ENCODE measurements at places on chromosomes 2 and 18.

- no peak for DNase-seq
Observed at GRCh38 chr2:127694986-127695385, 6.3 kb upstream of the SFT2D3 start.

- DNase-seq, result no peak
Observed at GRCh38 chr18:44452346-44452745, 228.3 kb upstream of the SETBP1 start.

DNA sequence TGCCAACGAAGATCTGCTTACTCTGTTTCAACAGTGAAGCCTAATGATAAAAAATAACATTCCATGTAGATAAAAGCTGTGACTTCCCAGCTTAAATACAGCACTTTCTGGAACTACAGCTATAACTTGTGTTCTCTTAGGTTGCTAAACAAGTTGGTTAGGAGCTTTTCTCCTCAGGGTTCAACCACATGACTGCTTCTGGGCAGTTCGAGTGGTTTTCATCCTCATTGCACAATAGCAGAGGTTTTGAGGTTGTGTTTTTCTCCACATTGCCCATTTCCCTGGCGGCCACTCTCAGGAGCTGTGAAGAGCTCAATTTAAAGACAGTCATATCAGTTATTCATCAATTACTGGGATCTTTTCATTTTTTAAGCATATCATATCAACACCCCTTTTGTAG lies 102.2 kb upstream of the CYP1B1 start:
- no peak for DNase-seq

GRCh38 chr2:25772078-25772477 lies 98.7 kb upstream of the DTNB start:
- DNase-seq, result no peak

DNA sequence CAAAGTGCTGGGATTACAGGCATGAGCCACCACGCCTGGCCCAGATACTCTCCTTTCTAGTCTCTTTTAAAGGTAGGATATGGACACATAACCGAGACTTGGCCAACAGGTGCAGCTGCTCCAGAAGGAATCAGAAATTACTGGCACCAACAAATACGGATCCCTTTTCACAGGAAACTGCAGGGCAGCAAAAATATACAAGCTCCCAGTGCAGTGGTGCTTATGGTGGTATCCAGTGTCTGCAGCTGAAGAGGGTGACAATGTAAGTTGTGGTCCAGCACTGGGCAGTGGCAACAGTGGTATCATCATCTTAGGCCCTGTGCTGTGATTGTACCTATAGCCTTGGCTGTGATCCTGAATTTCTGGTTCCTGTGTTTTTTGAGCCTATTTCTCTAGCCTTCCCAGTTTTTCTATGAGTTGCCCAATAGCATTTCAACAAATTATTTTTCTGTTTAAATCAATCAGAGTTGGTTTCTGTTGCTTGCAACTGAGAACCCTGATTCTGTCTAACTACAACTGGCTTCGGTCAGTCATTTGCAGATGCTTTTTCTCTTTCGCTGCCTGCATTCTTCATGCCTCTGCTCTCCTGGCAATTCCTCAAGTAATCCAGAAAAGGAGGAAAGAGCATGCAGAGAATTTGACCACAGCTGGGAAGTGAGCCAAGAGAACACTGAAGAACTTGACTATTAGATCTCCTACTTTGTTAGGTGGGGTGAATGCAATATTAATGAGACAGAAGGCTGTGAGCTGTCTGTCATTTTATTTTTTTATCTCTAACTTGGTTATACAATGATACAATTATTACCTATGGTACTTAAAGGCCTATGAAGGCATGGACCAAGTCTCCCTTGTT lies 30.8 kb upstream of the EML4 start:
- no peak for DNase-seq

DNA sequence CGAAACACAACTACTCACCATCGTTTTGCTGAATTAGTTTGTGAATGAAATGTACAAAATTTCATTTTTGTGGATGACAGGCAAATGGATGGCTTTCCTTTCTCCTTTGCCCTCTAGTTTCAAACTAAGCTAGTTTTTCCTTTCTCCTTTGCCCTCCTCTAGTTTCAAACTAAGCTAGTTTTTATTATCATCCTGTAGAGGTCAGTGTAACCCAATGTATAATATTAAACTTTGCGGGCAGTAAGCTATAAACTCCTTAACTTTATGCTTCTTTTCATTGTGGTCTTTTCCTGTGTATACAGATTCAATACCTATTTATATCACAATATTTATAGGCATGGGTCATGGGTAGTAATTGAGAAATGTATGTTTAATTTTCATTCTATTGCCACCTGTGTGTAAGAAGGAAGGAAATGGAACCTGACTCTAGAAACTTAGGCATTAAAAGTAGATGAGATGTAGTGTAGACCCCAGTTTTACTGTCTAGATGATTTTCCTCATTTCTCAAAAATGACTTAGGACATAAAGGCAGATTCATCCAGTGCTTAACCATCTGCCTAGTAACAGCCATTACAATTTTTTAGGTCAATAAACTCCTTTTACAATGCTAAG lies 58.1 kb downstream of the MAP3K19 start:
- no peak for DNase-seq

DNA sequence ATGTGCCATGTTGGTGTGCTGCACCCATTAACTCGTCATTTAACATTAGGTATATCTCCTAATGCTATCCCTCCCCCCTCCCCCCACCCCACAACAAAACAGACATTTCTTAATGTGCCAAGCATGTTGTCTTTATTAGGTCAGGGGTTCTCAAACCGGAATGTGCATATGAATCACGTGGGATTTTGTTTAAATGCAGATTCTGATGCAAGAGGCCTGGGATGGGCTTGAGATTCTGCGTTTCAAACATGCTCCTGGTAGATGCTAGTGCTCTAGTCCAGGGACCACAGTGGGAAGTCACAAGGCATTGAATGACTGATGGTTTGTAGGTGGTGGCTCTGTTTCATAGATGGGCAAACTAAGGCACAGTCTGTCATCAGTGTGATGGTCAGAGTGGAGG lies 184.7 kb downstream of the SMAD7 start:
- no peak for DNase-seq

DNA sequence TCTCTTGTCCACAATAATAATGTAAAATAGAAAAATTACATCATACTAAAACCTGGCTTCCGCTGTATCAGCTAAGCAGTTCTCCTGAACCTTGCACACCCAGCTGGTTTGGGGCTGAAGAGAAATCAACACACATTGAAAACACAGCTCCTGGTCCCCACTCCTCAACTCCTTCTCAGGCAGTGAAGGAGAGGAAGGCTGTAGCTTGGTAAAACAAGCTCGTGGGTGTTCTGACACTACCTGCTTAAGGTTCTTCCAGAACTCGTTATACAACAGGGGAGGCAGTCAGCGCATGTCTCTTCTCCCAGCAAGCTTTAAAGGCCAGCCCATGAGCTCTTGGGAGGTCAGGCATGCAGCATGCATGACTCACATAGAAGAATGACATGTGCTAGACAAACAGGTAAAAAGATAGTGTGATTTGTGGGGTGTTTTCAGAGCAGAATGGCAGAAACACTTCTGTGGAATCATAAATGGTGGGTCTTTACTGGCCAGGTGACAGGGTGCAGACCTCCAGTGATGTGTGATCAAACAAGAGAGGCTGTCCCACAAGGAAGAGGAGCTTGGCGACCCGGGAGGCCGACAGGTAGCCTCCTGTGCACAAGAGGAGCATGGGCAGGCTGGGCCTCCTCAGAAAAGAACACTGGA lies 69.1 kb downstream of the UXS1 start:
- no peak for DNase-seq

GRCh38 chr2:44930274-44931197 lies 11.0 kb upstream of the SIX3 start:
- DNase-seq, result no peak

GRCh38 chr2:220188031-220188430 lies 560.6 kb downstream of the SLC4A3 start:
- DNase-seq, result no peak

DNA sequence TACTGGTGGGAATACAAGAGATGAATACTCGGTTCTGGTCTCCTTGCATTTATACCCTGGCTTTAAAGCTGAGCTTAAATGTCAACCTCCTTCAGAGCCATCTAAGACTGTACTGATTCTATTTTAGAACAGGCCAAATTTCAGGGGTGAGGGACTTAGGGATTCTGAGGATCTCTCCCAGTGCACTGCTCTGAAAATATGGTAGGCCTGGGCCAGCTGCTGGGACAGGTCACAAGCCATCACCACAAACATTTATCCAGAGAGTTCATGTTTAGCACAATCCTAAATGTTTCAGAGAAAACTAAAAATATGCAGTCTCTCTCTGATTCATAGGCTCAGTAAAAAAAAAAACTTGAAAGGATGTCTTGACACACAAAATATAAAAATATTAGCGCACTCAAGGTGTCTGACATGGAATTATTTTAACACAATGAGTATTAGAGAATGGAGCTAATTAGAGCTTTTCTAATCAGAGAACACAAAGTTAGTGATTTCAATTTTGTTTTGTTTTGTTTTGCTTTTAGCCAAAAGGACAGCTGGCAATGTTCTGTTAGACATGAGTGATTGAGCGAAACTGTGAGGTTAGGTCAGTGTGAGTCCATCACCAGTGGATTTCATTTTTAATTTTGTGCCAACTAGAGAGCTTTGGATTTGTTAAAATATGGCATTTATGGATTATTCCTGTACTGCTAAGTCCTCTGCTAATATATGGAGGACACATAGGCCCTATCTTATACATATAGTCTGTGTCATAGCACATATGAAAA lies 38.8 kb downstream of the MFSD6 start:
- DNase-seq, result no peak

- no peak for DNase-seq
Observed at GRCh38 chr2:74037379-74037860, 52.7 kb downstream of the TET3 start.

- no peak for DNase-seq
Observed at GRCh38 chr2:101025561-101025960, 23.5 kb downstream of the RPL31 start.

DNA sequence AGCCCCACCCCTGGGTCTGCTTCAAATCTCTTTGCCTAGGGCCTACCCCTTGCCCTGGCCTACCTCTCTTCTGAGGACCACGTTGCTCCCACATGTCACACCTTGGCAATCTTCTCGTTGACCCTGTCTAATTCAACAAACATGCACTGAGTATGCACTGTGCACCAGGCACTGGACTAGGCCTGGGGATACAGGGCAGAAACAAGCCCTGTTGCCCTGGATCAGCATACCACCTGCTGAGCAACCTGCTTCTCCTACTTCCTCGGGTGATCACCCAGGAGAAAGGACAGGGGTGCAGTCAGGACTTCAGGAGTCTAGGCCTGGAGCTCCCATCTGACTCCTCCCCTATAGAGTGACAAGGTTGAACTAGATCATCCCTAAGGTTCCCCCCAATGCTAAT lies 9.7 kb downstream of the WNT10A start:
- no peak for DNase-seq

- no peak for DNase-seq
Observed at GRCh38 chr18:39318008-39318407, 1752.4 kb upstream of the CELF4 start.

- no peak for DNase-seq
Observed at GRCh38 chr2:16127276-16127940, 187.1 kb downstream of the MYCN start.

GRCh38 chr18:29753379-29753778 lies 1289.2 kb downstream of the DSC3 start:
- no peak for DNase-seq

DNA sequence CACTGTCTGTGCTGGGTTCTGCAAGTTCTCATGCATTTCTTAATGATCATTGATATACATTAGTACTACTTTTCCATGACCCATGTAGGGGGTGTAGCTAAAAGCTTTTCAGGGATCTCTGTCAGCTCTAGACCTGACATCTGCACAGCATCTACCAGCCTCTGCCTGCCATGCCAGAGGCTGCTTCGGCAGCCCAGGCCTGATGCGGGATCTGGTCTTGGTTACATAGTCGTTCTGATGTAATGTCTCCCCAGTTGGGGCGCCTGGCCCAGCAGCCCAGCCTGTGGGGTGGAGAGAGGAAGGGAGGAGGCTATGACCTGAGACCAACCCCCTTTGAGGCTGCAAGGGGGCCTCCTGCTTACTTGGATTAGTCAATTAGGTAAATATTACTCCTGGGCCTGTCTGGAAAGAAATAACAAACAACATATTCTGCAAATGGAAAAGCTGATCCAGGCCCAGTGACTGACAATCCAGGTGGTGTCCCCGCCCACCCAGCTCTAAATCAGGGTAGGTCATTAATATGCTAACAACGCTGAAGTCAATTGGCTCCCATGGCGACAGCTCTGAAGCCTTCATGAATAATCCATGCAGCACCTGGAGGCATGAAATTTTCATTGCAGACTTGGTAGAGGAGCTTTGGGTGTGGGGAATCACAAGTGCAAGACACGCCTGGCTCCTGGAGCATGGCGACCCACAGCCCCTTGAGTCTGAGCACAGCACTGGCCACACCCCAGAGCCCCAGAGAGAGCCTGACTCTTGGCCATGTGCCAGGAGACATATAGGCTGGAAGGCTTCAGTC lies 575.3 kb downstream of the CMPK2 start:
- DNase-seq, result no peak

- DNase-seq, result no peak
Observed at GRCh38 chr2:112321375-112322320, 46.3 kb downstream of the ZC3H6 start.

GRCh38 chr2:12059616-12060441 lies 313.4 kb downstream of the LPIN1 start:
- no peak for DNase-seq

- DNase-seq, result no peak
Observed at GRCh38 chr2:73999881-74000597, 15.3 kb downstream of the TET3 start.

DNA sequence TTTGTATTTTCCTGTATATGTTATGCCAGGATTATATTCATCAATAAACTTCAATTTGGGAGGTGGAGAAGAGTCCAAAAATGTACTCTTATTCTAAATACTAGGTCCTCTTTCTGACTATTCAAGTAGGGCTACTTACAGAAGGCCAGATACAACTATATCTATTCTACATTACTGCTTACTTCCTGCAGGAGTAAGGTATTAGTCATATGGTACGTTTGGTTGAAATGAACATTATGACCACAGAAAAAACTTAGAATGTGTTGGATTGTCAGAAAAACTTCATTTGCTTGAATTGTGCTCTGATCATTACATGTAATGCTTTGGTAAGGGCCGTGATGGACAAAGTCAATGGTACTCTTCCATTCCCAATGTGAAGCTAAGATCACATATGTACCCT lies 35.0 kb downstream of the STAT4 start:
- no peak for DNase-seq

GRCh38 chr2:134220344-134220974 lies 33.4 kb upstream of the MGAT5 start:
- DNase-seq, result no peak

DNA sequence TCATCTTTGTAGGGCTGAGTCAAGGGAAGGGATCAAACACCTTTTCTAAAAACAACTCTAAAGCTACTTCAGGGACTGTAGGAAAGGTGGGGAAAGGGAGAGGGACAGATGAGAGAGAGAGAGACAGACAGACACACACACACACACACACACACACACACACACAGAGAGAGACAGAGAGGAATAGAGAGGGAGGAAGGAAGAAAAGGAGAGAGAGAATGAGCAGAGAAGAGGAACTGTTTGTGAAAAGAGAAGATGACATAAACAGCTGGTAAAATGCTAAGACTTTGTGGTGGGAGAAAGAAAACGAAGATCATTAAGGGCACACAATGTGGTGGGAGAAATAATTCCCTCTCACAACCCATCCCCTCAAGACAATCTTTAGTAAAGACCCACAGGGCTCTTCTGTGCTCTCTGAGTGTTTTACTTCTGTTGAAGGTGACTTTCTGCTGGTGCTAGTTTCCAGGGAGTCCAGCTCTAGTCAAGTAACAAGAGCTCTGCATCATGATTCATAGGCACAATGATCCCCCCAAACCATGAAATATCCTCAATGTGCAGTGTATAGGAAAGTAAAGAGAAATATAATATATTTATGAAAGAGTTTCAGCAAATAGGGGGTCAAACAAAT lies 77.2 kb upstream of the STK17B start:
- DNase-seq, result no peak

- DNase-seq, result no peak
Observed at GRCh38 chr2:161118722-161119121, 41.5 kb upstream of the TANK start.

Measured in naive thymus-derived CD8-positive, alpha-beta T cell (primary cell).